ENCODE measurements at places on chromosomes 3 and 15.

GRCh38 chr15:68431792-68432401 is at the start of gene ITGA11:
ITGA11 (minus strand) TSS chr15:68432163; CDS start chr15:68432066, 97 bp downstream.
- no peak for DNase-seq

DNA sequence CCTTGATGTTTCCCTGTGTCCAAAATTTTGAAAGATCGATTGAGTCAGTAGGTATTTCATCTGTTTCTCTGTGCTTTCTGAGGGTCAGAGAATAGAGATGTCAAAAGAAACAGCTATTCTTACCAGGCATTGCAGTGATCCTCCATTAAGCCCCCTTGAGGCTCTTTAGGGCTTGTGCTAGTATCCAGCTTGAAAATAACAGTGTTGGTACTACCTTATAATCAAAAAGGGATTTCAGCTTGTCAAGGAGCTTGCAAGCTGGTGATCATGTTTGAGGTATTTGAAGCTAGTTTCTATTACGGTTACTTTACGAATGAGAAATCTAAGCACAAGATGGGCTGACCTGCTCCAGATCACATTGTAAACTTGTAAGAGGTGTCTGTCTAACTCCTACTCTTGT is 103.4 kb downstream of the EDEM1 start:
- DNase-seq, result no peak

- DNase-seq, result no peak
Observed at GRCh38 chr3:18643281-18643680, 218.1 kb upstream of the SATB1 start.

DNA sequence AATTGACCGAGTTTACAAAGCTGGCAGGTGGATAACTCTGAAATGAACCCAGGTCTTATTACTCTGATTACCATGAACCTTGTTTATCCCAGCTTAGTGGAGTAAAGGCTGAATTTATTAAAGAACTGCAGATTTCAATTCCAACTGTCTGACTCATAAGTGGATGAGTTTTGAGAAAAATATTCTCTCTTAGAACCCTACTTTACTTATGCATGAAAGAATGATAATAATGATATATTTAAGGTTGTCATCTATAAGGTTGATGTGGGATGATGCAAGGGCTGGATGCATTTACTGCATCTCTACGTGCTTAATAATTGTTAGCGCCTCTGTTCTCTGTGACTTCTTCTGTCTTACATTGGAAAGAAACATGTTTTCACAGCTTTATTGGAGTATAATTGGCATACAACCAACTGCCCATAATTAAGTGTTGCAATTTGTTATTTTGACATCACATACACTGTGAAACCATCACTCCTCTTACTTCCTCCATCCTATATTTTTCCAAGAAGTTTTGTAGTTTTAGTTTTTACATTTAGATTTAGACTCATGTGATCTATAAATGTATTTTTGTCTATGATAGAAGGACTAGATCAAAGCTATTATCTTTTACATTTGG is 771.2 kb upstream of the ARRDC4 start:
- DNase-seq, result no peak

- DNase-seq, result no peak
Observed at GRCh38 chr3:37290551-37290950, 116.2 kb upstream of the LRRFIP2 start.

GRCh38 chr15:92820236-92821021 is 79.7 kb upstream of the CHD2 start:
- DNase-seq, result peak; percentile 78

- no peak for DNase-seq
Observed at GRCh38 chr15:51374131-51374530, 32.7 kb downstream of the GLDN start.

- peak; percentile 71 for DNase-seq
Observed at GRCh38 chr3:186826976-186827857, 15.3 kb upstream of the ADIPOQ start.

- DNase-seq, result no peak
Observed at GRCh38 chr3:70277304-70277703, 35.1 kb downstream of the MDFIC2 start.

DNA sequence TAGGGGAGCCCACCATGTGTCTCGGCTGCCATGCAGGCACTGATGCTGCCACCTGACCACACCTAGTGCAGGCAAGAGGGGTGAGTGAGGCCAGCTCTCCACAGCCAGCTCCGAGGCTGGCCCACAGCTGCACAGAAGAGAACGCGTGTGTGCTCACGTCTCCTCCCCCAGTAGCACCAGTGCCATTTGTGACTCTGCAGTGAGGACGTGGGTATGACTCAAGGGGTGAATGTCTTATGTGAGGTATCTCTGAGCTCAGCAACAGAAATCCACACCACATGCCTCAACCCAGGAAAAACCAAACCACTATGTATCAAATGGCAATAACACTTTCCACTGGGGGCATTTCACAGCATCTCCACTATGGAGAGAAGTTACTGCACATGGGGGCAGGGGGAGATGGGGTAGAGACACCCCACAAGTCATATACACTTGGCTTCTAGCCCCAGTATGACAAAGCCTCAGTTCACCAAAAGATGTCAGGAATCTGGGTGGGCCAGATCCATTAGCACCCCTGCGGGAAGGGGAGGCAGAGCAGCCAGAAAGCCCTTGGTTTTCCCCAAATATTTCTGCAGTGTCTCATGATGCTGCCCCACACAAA is 87.6 kb downstream of the LRIG1 start:
- no peak for DNase-seq

DNA sequence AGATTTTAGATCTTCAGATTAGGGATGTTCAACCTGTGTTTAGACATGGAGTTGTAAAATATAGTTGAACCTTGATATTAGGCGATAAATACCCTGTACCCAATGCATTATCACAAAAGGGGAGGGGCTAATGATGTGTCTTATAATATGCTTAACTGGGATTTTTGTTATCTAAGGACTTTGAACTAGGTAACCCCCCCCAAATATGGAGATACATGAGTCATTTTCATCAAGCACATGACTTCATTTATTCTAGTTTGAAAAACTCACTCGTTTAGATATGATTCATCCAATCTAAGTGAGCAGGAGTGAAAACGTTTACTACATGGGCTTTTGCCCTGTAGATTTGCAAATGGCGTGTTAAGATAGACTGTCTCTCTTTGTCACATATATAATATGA is 212.4 kb downstream of the IL5RA start:
- DNase-seq, result no peak
